Upper lobe of left lung (tissue), 6 donors: ENCODE measurements at places on chromosomes 1 and 21. TPM values are rescaled to one million over a fixed set of nuclear protein-coding genes. Genes with fewer than 3 reads are reported as not detected.

PADI4 gene
- total RNA-seq, result 9.4 TPM

PTPRU gene
- 44.5 TPM for total RNA-seq

C1orf87 gene
- 0.40 TPM for total RNA-seq

IL12RB2 gene
- 0.46 TPM for total RNA-seq

DNAJB4 gene
- total RNA-seq, result 22.1 TPM

FCGR1A gene
- 12.8 TPM for total RNA-seq

CELA3A gene
- total RNA-seq, result not detected
